ENCODE measurements at places on chromosomes 2 and 18. TPM values are rescaled to one million over a fixed set of nuclear protein-coding genes. Genes with fewer than 3 reads are reported as not detected.

The SPP2 gene
- total RNA-seq = not detected

The CDKL4 gene
- total RNA-seq = 0.75 TPM

The PTPN4 gene
- total RNA-seq = 24.2 TPM

The RPRM gene
- total RNA-seq = under 0.01 TPM

The DSC3 gene
- total RNA-seq = 0.12 TPM

The CNDP2 gene
- 123 TPM for total RNA-seq

The IL1RN gene
- not detected for total RNA-seq

The FBLN7 gene
- 2.4 TPM for total RNA-seq

Data from uterine smooth muscle cell (primary cell).